Heart left ventricle (tissue), 16 donors: ENCODE measurements at places on chromosomes 7 and 10. TPM values are rescaled to one million over a fixed set of nuclear protein-coding genes. Genes with fewer than 3 reads are reported as not detected.

TMEM229A gene
- total RNA-seq, result not detected

WIPF3 gene
- 3.7 TPM for total RNA-seq

HABP2 gene
- total RNA-seq, result not detected

SVOPL gene
- total RNA-seq, result not detected

KLF14 gene
- 0.15 TPM for total RNA-seq

DNA sequence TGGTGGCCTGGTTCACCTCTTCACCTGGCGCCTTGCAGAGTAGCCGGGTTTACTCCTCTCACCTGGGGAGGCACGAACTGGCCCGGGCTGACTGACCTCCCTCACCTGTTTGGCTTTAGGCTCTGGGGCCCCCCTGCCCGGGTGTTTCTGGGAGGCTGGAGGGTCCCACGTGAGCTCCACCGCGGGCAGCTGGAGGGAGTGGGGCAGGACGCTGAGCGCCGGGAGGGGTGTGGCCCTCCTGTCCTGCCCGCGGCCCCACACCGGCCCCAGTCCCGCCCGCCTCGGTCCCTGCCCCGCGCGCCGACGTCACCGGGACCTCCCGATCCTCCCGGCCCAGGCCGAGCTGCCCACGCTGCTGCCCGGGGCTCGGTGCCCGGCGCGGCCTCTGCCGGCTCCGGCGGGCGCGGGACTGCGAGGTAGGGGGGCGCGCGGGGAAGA lies at the start of gene AMZ1:
AMZ1 (plus strand) TSS at position 322 of the 438 bp plus-strand sequence. CDS start 12,250 bp downstream, outside the sequence.
- no peak for DNase-seq
- peaks cover 15% of the 10 kb centered on the region for H3K4me1 ChIP-seq
- H3K4me3 ChIP-seq, result peak within 1 kb of the TSS; percentile 40
- H3K36me3 ChIP-seq, result no peaks in the 10 kb centered on the region
- H3K27me3 ChIP-seq, result peaks cover 43% of the 10 kb centered on the region
- H3K27ac ChIP-seq, result no peak within 1 kb of the TSS

DNA sequence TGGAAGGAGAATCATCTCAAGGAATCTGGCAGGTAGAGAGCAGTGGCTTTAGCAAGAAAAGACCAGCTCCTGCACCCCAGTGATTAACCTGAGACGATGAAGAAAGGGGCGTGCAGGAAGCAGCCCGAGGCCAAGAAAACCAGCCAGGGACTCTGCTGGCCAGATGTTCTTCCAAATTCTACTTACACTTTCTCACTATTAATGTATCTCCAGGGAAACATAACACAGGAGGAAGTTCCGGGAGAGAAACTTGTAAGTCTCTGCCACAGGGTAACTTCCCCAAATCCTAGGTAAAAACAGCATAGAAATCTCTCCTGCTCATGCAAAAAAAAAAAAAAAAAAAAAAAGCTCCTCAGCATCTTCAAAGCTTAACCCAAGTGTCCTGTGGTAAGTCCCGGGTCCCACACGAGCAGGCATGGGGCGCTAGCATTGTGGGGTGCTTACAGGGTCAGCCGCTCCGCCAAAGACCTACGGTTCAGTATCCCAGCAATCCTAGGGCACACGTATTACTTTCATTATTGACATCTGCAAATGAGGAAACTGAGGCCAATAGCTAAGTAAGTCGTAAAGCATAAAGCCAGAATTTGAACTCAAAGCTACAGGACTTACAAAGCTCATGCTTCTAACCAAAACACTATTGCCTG lies 97.2 kb upstream of the GNA12 start:
- H3K36me3 ChIP-seq, result no peaks in the 10 kb centered on the region
- DNase-seq, result no peak
- no peak overlapping the region for H3K4me3 ChIP-seq
- no peak overlapping the region for H3K27ac ChIP-seq

DNA sequence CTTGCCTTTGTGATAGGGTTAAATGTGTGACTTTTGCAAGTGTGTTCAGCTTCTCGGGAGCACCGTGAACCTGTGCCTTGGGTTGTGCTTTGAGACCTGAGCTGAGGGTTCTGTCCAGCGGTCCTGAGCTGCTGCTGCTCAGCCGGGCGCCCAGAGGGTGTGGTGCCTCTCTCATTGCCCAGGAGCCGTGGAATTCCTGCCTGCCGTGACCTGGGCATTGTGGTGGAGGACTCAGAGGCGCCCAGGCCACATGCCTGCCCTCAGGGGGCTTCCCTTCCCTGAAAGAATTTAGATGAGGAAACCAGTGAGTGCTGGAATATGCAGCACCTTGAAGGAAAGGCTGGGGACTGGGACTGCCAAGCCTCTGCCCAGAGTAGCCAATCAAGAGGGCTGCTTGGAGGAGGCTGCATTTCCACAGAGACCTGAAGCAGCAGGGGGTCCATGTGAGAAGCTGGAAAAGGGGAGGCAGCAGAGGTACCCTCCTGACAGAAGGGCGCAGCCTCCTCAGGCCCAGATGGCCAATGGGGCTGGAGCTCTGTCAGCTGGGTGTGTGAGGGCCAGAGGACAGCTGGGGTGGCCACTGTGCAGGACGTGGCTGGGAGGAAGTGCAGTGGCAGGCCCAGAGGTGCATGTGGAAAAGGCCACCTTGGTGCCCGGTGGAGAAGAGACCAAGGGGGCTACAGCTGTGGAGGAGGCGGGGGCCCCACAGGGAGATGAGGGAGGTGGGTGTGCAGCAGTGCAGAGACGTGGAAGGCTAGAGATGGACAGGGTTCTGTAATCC lies 107.3 kb downstream of the NKX6-2 start:
- H3K27me3 ChIP-seq, result no peaks in the 10 kb centered on the region
- no peaks in the 10 kb centered on the region for H3K4me1 ChIP-seq
- H3K27ac ChIP-seq, result no peak overlapping the region
- no peak overlapping the region for H3K4me3 ChIP-seq
- DNase-seq, result peak; percentile 11

- H3K27me3 ChIP-seq, result no peaks in the 10 kb centered on the region
- H3K36me3 ChIP-seq, result no peaks in the 10 kb centered on the region
- H3K27ac ChIP-seq, result no peak overlapping the region
- no peaks in the 10 kb centered on the region for H3K4me1 ChIP-seq
These were observed 49.0 kb downstream of the SCIN start for GRCh38 chr7:12619461-12620069.

- H3K36me3 ChIP-seq, result no peaks in the 10 kb centered on the region
- DNase-seq, result peak; percentile 29
- H3K4me1 ChIP-seq, result peaks cover 3% of the 10 kb centered on the region
- H3K27me3 ChIP-seq, result peaks cover 5% of the 10 kb centered on the region
These were observed at the start of gene COL26A1 for GRCh38 chr7:101362334-101363195. Gene COL26A1, plus strand, starts transcription at chr7:101362875. Its CDS starts 158 bp downstream, at chr7:101363033.
